ENCODE measurements at places on chromosomes 11 and 22. TPM values are rescaled to one million over a fixed set of nuclear protein-coding genes. Genes with fewer than 3 reads are reported as not detected.
A peak's percentile ranks its signal among the peaks of the same experiment; 100 is the strongest.

- DNase-seq: no peak
These were observed 61.0 kb downstream of the FAM168A start for GRCh38 chr11:73536961-73537360.

DNA sequence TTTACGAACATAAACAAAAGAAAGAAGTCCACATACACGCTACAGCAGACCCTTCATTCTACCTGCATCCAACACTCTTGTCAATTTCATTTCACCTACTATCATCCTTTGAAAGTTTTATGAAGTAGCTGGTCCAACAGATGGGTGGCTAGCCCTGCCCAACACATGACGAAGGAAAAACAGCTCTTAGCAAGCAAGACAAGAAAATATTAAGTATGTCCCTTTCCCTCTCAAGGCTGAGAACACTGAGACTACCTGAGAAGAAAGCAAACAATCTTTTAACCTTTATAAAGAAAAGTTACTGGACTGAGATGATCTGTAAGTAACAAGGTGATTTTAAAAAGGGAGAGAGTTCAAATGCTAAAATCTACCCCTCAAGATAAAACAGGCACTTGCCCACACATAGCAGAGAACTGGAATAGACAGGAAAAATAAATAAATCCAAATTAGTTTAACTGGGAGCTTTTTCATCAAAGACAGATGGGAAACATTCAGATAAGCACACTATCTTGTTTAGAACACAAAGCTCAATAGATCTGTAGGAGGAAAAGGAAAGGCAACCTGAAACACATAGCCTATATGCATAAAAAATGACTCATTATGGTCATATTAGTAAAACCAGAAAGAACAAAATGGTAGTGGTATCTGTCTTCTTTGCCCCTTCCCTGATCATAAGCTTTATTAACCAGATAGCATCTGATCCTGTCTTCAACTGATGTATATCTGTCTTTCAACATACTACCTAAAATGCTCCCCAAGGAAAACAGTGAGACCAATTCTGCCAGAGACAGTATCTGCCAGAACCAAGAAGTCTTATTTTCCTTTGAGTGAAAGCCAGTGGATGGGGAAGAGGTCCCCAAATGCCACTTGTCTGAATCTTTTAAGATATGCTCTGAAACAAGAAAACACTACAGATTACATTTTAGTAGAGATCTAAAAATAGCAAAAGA is 104.3 kb downstream of the MRTFA start:
- no peak for DNase-seq

DNA sequence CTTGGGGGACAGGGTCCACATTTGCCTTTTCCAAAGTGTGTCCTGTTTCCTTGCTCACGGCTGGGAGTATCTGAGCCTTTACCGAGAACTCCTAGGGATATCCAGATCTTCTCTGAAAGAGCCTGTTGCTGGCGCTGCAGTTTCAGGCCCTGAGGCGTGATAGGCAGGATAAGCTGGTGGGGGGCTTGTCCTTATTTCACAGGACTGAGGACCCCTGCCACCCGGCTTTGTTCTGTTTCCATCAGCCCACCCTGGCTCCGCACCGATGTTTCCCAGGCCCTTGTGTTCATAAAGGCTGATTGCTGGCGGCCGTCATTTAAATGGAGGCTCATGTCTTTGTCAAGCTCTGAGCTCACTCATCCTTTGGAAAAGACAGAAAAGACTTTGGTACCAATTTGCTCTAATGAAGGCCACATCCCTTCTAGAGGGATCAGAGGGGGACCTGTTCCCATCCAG is 9.4 kb upstream of the NPTXR start:
- DNase-seq: no peak

DNA sequence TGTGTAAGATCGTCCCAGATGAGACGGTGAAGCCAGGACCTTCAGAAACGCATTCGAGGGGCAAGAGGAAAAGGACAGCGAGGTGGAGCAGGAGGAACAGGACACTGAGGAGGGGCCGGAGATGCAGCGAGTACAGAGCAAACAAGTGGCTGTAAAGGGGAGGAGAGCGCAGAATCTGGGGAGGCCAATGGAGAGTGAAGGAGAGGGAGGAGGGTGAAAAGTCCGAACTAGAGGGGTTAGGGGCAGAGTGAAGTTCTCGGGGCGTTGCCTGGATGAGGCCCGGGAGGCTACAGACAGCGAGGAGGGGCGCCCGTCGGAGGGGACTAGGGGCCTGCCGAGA is 8.8 kb upstream of the PPIL2 start:
- DNase-seq: no peak

GRCh38 chr11:1831338-1832210 is 3.2 kb upstream of the SYT8 start:
- peak; percentile 64 for DNase-seq

- no peak for DNase-seq
These were observed 2.8 kb upstream of the CYTH4 start for GRCh38 chr22:37279331-37280181.

DNA sequence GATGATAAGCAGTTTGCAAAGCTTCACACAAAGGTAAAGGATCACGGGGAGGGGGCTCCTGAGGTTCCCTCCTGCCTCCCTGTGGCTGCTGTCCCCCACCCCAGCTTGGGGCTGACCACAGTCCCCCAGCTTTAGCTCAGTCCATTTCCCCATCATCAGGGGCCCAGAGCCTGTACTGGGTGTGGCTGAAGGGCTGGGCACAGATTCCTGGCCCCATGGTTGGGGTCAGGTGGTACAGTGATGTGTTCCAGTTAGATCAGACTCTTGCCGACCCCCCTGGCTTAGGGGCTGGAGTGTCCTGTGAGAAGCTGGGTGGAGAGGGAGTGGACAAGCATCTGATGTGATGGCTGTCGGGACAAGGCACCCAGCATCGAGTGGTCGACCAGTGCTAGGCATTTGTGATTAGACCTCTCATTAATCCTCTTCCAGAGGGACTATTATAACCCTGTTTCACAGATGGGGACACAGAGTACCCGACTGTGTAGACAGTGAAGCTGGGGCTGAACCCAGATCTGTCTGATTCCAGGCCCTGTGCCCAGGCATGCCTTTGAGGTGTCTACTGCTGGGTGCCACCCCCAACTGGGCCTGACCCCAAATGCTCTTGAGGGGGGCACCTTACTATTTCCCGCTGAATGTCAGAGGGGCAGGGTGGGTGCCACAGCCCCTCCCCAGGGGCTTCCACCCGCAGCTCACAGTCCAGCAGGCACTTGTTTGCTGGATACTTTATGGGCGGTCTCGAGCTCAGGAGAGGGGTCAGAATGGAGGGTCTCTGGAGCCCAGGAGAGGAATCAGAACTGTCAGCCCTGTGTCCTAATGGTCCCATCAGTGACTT is 4.3 kb downstream of the SHANK3 start:
- no peak for DNase-seq

DNA sequence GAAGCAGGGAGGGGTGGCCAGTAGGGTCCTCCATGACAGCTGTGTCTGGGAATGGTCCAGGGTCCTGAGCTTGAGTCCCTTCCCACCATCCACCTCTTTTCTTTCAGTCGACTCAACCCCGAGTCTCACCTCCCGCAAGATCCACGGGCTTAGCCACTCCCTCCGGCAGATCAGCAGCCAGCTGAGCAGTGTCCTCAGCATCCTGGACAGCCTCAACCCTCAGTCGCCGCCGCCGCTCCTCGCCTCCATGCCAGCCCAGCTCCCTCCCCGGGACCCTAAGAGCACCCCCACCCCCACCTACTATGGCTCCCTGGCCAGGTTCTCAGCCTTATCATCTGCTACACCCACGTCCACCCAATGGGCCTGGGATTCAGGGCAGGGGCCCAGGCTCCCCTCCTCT is 81.9 kb downstream of the CEP164 start:
- DNase-seq: no peak

GRCh38 chr22:39508393-39508792 is 6.3 kb downstream of the MIEF1 start:
- DNase-seq: no peak

DNA sequence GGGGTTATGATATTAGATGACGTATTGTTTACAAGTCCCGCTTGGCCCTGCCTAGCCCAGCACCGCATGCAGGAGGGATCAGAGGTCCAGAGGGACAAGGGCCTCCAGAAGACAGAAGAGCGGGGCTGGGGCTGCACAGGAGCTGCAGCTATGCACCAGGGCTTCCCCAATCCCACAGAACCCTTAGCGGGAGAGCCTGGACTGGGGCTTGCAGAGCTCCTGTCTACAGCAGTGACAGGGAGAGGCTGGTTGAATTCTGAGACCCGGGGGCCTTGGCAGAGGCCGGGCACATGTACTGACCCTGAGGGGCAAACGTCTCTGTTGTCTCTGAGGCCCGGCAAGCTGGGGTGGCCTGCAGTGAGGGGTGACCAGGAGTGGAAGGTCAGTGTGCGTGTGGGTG is 6.9 kb downstream of the KIAA0930 start:
- DNase-seq: no peak

- no peak for DNase-seq
These were observed 15.2 kb upstream of the LDHA start for GRCh38 chr11:18379201-18379600.

GRCh38 chr11:32888805-32889204 is 3.8 kb upstream of the QSER1 start:
- DNase-seq: no peak

DNA sequence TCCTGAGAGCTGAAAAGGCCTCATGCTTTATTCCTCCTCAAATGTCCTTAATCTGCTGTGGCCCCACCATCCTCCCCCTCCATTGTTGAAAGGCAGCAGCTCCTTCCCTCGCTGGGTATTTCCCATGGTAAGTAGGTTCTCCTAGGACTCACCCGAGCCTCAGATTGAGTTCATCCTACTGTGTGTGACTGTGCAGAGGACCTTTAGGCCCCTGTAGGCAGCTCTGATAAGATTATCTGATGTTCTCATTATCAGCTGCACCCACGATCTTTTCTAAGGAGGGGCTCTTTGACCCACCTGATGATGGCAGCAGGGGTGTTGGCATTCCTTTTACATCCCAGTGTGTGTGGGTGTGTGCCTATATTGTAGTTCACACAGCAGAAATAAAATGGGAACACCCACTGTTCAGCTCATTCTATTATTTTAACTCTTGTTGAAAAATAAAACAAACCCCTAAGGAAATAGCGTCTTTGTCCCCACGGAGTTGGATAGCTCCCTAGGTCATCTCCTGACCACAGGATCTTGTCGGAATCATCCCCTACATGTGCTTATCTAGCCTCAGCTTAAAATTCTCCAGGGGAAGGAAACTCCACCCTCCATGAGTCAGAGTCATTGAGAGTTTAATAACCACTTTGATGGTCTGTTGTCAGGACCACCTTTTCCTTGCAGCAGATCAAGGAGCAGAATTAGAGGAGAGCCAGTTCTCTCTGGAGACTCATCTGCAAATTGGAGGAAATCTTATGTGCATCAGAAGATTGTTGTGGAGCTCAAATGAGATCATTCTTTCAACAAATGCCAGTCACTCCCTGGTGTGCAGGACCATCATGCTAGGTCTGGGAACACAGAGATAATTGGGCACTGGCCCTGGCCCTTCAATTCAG is 19.3 kb downstream of the ENDOD1 start:
- DNase-seq: no peak

DNA sequence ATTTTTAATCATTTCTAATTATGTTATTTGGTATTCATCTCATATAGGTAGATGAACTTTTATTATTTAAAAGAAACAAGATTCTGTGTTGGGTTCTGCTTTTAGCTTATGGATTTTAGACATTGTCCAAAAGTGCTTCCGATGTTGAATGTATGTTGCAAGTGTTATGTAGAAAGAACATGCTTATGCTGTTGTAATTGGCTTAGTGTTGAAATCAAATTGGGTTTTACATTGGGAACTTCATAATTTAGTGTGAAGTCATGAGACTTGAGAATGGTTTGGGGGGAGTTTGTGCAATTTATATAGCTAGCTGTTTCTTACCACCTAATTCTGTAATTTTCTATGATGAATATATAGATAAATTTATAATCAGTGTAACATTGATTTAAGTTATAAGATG is 3.6 kb downstream of the MTMR3 start:
- DNase-seq: no peak

GRCh38 chr22:19138217-19139000 is 6.0 kb downstream of the ESS2 start:
- peak; percentile 65 for DNase-seq

- DNase-seq: no peak
These were observed 19.7 kb downstream of the MOGAT2 start for GRCh38 chr11:75737314-75737713.

- peak; percentile 56 for DNase-seq
These were observed 78.5 kb downstream of the TRAF6 start for GRCh38 chr11:36431429-36432092.

Gene GLYATL1
- not detected for total RNA-seq

Gene TSPAN32
- 6.2 TPM for total RNA-seq

Gene TRABD
- total RNA-seq: 54.2 TPM

Gene ASPHD2
- total RNA-seq: 1.3 TPM

Gene OR51B5
- total RNA-seq: 0.29 TPM
